ENCODE measurements at places on chromosomes 2 and 18.

GRCh38 chr2:72778410-72778809, 47.4 kb downstream of the EXOC6B start:
- DNase-seq: peak; percentile 1

DNA sequence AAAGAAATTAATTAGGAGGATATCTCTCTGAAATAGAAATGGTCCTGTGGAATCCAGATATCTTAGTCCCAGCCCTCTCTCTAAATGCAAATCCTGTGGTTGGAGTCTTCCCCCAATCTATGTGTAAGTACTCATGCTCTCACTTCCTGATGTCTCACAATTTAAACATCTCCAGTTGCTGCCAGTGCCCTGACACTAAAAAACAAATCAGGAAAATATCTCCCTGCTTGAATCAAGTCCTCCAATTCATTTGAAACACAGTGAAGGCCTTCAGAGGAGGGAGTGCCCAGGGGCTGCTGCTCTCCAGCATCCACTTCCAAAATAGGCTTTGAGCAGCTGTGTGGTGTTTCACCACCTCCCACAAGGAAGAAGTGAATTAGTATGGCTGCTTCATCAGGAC, 413.8 kb downstream of the RAD51AP2 start:
- no peak for DNase-seq

DNA sequence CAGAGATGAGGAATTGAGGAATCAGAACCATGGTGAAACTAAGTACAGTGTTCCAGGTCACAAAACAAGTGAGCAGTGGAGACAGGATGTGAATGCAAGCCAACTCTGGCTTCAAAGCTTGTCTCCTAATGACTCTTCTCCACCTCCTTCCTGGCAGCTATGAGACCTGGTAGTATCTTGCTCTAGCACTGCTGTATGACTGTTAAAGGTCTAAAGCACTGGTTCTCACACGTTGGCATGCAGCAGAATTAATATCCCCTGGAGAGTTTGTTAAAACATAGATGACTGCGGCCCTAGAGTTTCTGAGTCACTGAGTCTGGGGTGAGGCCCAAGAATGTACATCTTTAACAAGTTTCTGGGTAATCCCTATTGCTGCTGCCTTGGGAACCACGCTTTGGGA, 63.3 kb downstream of the SUCLG1 start:
- DNase-seq: peak; percentile 78

GRCh38 chr2:140604096-140604495, 1526.7 kb downstream of the LRP1B start:
- no peak for DNase-seq

DNA sequence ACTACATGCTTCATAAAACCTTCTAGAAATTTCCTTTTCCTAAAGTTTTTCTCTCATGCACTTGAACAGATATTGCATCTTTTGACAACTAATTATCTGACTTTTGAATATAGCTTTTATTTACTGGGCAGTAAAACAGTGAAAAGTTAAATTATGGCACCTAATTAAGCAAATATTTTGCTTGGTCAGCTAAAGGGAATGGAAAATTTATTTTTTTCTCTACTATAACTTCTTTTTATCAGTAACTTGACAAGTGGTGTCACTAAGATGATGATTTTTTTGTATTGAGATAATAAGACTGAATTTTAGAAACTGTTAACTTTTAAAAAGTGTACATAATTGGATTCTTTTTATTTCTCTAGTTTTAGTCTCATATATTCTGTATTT, 351.6 kb downstream of the PIK3C3 start:
- no peak for DNase-seq

- peak; percentile 26 for DNase-seq
Measured at GRCh38 chr2:46298522-46299353, 1.5 kb downstream of the EPAS1 start.

- no peak for DNase-seq
Measured at GRCh38 chr2:17626986-17627385, 86.5 kb downstream of the VSNL1 start.

DNA sequence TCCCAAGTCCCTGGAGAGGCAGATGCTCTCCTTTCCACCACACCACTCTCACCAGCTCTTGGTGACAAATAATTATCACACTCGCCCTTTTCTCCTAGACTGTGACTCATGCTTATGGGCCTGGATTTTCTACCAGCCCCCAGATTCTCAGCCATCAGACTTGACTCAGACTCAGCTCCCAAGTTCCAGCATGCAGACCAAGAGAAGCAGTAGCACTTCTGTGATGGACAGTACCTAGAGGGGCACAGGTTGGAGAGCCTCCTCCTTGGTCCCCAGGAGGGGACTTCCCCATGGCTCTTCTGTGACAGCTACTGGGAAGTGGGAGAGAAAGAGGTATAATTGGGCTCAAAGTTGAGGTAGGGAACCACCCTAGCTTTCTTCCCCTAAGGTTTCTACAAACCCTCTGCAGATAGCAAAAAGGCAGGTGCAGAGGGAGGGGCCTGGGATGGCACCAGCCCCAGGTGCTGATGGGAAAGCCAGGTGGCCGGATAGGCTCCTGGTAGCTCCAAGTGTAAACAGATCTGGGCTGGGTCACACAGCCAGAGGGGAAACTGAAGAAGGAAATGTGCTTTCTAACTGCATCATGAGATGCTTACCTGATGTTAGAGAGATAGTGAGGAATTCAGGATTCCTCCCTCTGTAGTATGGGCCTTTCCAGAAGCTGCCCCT, 4.1 kb downstream of the TCF23 start:
- DNase-seq: no peak

GRCh38 chr2:42974721-42975717, 182.6 kb upstream of the HAAO start:
- peak; percentile 33 for DNase-seq

DNA sequence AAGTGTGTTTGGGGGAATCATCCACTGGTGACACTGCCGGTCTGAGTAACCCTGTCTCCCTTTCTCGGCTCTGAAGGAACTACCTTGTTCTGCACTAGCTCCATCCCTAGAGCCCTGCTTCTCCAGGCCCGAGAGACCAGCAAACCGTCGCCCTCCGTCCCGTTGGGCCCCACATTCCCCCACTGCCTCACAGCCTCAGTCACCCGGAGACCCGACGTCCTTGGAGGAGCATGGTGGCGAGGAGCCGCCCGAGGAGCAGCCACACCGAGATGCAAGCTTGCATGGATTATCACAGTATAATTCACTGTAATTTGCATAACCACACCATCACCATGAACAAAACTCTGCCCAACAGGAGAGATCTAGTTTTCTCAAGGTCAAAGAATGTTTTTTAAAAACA, 126.2 kb downstream of the MTCL1 start:
- no peak for DNase-seq

DNA sequence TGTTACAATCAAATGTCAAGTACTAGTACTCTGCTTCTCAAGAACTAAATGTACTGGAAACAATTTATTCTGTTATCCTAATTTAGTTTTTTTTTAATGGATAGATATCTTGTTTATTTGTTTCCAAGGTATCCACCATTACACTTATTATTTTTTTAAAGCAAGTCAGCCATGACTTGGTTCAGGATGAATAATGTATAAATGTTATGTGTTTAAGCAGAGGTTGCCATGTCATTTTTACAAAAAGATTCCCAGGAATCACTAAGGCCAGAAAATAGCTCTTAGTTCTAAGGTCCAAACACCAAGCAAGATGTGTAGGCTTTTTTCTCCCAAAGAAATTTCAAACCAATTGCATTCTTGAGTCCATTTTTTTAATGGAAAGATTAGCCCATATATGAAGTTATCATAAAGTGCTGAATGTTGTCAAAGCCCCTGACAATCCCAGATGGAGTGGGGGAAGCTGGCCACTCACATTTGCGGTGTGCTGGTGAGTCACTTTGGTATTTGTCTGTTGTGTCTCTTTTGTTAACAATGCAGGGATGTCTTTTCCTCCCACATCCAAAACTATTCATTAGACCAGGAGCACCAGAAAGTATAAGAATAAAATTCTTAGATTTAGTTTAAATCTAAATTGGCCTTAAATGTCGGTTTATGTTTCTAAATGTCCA, 158.9 kb downstream of the COL6A3 start:
- DNase-seq: no peak

DNA sequence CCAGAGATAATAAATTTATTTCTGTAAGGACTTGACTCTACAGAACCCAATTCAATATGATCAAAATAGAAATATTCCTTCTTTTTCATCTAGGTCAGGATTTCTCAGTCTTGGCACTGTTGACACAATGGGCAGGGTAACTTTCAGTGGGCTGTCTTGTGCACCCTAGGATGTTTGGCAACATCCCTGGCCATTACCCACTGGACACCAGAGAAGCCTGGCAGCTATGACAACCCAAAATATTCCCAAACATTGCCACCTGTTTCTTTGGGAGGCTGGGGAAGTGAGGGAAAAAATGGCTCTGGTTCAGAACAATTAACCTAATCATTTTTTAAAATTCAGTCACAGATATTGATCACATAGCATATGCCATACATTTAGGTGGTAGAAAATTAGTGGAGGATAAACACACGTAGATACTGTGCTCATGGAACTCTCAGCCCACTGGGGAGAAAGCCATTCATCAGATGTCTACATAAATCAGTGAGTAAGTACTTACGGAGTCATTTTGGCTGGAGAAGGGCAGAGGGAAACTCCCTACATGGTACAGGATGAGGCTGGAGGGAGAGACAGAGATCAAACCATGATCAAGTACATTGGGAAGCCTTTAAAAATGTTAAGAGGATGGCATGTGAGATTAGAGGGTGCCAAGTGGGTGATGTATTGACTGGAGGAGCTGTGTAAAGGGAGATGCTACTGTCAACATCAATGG, 718 bp upstream of the TNP1 start:
- DNase-seq: no peak

GRCh38 chr2:112957511-112957910, 20.3 kb upstream of the IL36G start:
- no peak for DNase-seq

GRCh38 chr2:74816540-74817303, 17.2 kb upstream of the HK2 start:
- no peak for DNase-seq

DNA sequence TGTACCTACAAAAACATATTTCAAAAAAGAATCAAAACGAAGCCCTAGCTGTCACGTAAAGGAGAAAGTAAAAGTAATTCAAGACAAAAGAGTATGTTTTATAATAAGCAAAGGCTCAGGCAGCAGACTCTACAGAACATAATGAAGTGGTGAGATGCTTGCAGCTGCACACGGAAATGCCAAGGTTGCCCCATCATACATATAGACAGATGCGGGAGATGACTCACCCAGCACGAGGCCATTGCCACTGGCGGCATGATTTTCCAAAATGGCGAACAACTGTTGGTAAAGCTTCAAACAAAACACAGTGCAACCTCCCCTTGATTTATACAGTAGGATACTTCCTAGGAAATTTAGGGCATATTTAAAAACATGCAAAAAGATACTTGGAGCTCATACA, 26.0 kb upstream of the C1QL2 start:
- DNase-seq: no peak

DNA sequence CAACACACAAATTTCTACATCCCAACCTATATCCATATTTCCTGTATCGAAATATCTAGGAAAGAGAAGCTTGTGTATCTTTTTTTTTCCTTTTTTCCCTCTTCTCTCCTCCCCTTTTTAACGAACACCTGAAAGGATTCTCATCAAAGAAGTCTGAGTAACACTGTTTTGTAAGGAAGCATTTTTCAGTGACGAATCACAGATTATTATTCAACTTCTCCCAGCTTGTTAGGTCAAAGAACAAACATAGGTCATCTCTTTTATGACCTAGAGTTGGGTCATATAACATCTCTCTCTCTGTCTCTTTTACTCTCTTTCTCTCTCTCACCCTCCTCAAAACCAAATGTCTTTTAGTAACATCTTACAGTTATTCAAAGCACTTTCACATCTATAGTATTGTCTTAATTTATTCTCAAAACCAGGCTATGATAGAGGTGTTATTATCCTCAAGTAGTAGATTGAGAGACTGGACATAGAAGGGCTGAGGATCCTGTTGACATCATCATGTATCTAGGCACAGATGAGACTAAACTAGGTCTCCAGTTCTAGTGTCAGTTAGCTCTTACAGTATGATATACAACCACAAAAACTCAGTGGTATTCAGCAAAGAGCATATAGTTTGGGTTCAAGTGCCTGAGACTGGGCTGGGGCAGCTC, 80.1 kb upstream of the SPOPL start:
- DNase-seq: no peak

DNA sequence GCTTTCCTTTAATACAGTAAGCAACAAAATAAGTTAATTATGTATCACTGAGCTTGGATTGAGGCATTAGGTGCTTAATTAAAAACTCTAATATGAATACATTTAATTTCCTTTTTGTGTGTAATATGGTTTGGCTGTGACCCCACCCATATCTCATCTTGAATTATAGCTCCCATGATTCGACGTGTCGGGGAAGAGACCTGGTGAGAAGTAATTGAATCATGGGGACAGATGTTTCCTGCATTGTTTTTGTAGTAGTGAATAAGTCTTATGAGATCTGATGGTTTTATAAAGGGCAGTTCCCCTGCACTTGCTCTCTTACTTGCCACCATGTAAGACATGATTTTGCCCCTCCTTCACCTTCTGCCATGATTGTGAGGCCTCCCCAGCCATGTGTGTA, 325.4 kb upstream of the CDH7 start:
- no peak for DNase-seq

- peak; percentile 9 for DNase-seq
Measured at GRCh38 chr2:32627441-32627813, 423 bp upstream of the TTC27 start.

DNA sequence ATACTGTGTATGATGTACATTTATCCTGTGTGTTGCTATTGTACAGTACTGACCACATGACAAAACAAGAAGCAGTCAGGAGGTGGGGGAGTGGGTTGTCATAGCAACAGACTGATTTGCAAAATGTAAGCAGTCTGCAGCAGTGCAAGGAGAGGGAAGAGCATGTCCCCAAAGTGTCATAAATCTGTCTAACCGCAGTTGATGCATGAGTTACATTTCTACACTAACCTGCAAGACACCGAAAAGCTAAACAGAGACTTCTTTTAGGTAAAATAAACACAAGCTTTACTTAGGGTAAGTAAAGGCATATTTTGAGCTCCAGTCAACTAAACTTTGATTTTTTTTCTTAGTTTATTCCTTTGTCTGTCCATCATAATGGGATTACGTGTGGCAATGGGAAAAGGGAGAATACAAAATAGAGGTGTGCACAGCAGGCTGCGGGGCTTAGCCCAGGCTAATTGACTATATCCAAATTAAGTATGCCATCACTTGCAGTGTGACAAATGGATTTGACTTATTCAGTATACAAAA, 134.5 kb downstream of the MEIS1 start:
- DNase-seq: no peak

GRCh38 chr2:65075176-65075575, 19.0 kb downstream of the CEP68 start:
- no peak for DNase-seq

DNA sequence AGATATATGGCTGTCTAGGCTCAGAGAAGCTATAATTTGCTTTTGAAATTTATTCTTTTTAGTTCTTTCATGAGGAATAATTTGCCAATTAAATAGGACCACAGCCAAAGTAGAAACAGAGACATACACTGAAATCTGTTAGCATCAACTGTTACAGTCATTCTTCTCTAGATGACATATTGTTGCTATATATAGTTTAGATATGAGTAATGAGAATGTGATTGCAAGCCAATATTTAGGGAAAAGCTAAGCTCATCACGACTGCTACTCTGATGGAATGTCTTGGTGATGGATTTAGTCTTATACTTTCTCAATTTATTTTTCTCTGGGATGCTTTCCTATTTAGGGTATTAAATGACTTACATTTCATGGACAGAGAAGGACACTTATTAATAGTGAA, 259.1 kb downstream of the LNPK start:
- no peak for DNase-seq
